Activated gamma-delta T cell treated with Interleukin-2 at 50 U/mL for 16 hours (primary cell): ENCODE measurements at places on chromosomes 1 and 21.

DNA sequence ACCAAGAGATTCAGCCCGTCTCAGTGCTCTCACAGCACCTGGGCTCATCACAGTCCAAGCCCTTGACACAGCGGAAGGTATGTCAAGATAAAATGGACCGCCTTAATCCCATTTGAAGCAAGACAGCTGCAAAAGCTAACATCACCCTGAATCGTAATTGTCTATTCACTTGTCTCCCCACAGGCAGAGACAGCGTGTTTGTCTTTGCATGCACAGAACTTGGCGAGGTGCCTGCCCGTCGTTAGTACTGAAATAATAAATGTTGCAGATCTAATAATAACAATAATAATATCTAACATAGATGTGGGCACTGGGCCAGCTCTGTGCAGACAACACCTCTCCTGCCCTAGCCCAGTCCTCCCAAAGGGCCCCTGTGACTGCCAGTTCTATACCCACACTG lies 271.7 kb downstream of the NPHP4 start:
- DNase-seq, result no peak

GRCh38 chr1:20588634-20589225 lies at the start of gene CDA:
Gene CDA, plus strand, starts transcription at chr1:20589097. Its CDS starts 33 bp downstream, at chr1:20589130.
- no peak for DNase-seq

- no peak for DNase-seq
Observed at GRCh38 chr1:248894837-248895236, 11.2 kb upstream of the PGBD2 start.

DNA sequence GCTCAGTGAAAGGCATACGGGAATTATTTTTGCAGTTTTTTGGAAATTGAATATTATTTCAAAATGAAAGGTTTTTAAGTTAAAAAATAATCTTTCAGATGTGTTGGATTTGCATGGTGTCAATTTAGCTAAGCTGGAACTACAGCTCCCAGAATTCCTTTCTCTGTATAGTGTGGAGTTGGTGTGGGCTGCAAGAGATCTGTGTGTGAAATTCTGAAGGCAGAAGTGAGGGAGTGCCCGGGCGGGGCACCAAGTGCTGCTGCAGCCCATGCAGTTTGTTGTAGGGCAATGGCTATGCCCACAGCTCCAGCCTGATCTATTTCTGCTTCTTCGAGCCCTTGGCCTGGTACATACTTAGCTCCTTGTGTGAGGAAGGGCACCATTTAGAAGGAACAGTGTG lies 60.5 kb upstream of the CSF1 start:
- no peak for DNase-seq

DNA sequence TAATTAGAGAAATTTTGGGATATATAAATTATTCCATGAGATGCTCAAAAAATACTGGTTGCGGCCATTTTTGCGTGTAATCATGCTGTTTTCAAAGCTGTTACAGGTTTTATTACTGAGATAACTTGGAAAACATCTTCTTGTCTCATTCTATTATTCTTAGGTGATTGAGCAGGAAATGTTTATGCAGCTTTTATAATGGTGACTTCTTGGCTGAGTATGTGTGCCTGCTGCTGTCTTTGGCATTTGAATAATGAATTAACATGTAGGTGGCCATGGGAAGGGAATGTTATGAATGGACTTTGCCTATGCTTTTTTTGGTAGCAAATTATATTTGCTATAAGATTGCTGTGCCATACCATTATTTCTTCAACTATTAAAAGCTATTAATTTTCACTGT lies 52.5 kb downstream of the RASAL2 start:
- no peak for DNase-seq

- DNase-seq, result no peak
Observed at GRCh38 chr1:100517515-100517914, 20.4 kb upstream of the GPR88 start.

DNA sequence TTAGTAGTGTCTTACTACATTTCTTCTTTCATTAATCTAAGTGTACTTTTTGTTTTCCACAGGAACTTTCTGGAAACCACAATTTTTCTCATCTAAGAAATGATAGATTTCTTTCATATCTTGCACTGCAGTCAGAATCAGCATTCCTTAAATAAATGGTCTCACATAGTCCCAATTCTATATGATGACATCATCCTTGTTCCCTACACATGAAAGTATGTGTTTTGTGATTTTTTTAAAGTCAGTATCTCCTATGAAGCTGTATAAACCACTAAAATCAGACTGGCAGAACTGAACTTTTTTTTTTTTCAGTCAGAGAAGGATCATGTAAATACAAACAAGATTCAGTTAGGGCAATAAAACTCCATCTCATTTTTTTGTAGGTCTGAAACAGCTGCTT lies 742.6 kb upstream of the CXADR start:
- no peak for DNase-seq

- DNase-seq, result no peak
Observed at GRCh38 chr1:2163205-2163604, 31.4 kb downstream of the FAAP20 start.

GRCh38 chr1:96049759-96050409 lies 671.7 kb upstream of the PTBP2 start:
- DNase-seq, result no peak

DNA sequence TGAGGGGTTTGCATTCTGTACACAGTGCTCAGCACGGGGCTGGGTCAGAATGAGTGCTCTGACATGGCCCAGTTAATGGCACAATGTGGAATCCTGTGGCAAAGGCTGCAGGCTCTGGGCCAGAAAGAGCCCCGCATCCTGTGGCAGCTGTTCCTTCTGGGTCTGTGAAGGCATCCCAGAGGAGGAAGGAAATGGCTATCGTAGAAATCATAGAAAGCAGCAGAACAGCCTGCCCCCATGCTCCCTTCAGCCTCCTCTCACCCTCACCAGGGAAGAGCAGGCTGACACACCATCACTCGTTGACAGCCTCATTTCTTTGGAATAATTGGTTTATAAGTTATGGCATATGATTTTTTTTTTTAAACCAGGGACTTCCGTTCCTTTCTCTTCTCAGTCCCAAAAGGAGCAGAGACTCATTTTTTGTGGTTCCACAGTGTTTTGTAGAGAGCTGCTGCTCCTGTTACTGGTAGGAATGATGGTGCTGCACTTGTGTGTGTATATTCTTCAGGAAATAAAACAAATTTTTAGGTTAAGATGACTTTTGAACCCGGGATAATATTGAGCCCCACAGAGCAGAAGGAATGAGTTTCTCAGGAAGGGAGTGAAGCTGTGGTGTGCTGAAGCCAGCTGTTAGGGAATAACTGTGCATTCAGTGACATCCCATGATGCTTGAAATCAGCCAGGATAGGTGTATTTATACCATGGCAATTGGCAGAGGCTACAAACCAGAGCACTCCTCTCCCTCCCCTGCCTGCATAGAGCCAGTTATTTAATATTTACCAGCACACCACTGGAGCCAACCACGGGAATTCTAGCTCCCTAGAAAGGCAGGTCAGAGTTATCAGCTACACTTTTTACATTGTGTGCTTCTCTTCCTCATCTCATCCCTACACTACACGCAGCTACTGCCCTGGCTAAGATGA lies 32.0 kb downstream of the PLXNA2 start:
- no peak for DNase-seq

GRCh38 chr1:67446893-67447292 lies 16.7 kb upstream of the SERBP1 start:
- no peak for DNase-seq

- no peak for DNase-seq
Observed at GRCh38 chr1:57124768-57125446, 159.1 kb upstream of the C8B start.

- no peak for DNase-seq
Observed at GRCh38 chr1:51284487-51284954, 45.8 kb downstream of the TTC39A start.

DNA sequence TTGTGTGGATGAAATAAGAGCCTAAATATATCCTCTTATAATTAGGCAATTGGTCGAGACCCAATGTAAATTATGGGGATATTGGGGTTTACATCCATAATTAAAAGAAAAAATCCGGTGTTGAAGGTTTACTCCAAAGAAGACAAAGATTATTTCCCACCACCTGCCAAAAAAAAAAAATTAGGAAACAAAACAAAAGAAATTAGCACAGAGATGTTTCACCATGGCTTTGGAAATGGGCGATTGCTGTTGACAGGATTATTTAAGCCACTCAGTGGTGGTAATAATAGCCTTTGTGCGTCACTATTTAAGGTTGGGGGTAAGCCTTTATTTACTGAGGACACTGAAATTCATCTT lies 585 bp upstream of the GLRX2 start:
- DNase-seq, result no peak

- no peak for DNase-seq
Observed at GRCh38 chr1:213538251-213538650, 449.5 kb upstream of the PROX1 start.

DNA sequence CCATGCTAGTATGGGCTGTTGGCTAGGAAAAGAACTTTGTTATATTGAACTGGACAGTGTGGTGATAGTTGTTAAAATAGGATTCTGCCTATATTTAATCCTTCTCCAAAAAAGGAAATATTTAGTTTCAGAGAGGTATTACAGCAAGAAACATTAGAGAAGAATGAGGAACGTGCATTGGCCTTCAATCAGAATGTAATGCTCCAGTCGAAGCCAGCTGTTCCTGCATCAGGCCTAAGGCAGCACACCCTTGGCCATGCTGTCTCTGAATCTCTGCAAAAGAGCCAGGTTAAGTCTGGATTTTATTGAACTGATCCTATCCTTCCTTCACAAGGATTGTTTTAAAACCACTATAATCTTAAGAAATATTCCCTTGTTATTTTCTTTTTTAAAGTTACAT lies 35.3 kb upstream of the RALGPS2 start:
- DNase-seq, result no peak

DNA sequence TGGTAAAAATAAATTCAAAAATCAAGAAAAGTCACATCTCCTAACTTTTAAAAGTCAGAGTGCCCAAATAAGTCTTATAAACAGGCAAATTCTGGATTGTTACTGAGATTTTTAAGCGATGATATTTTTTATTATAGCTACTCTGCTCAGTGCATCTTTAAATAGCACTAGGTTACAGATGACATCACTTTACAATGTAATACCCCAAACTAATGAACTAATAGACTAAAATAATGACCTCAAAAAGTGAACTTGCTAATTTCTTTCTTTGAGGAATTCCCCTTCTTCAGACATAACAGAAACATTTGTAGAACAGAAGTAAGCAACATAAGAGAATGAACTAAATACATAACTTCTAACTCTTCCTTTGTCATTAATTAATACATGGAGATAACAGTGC lies 33.0 kb upstream of the ACTA1 start:
- DNase-seq, result no peak

- no peak for DNase-seq
Observed at GRCh38 chr1:14977338-14977931, 176.1 kb upstream of the TMEM51 start.

- DNase-seq, result no peak
Observed at GRCh38 chr1:204721373-204722055, 36.0 kb upstream of the LRRN2 start.

GRCh38 chr1:170660871-170661645 lies 2.9 kb upstream of the PRRX1 start:
- no peak for DNase-seq

GRCh38 chr1:162562470-162562828 lies 927 bp downstream of the UAP1 start:
- DNase-seq, result no peak

- DNase-seq, result peak; percentile 28
Observed at GRCh38 chr21:33403128-33403785, at the start of gene IFNGR2. Gene IFNGR2, plus strand, starts transcription at chr21:33403413. Its CDS starts 131 bp downstream, at chr21:33403544.

DNA sequence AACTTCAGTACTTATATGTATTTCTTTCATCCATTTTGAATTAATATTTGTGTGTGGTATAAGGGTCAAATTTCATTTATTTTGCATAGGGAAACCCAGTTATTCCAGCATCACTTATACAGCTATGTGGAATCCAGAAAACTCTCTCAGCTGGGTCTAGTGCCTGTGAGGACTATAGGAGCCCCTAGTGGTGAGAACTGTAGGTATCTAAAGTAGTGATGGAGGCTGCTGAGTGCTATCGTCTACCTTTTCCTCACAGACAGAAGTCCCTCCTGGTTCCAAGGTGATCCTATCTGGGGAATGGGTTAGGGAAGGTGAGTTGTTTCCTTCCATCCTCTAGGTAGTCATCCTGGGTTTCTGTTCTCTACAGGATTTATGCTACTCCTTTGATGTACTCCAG lies 352.0 kb upstream of the C1orf87 start:
- no peak for DNase-seq

DNA sequence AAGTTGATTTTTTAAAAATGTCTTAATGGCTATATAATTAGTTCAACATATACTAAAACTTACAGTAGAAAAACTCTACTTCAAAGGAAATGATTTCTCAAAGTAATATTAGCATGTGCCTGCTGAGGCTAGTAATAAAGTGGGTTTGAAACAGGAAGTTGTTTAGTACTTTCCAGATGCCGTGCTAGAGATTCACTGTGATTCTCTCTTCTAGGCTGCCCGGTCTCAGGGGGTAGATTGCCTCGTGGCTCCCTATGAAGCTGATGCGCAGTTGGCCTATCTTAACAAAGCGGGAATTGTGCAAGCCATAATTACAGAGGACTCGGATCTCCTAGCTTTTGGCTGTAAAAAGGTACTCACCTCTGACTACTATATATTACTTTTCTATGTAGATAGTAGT lies 9.1 kb downstream of the EXO1 start:
- DNase-seq, result no peak

GRCh38 chr1:67376381-67376780 lies 53.8 kb downstream of the SERBP1 start:
- DNase-seq, result no peak

DNA sequence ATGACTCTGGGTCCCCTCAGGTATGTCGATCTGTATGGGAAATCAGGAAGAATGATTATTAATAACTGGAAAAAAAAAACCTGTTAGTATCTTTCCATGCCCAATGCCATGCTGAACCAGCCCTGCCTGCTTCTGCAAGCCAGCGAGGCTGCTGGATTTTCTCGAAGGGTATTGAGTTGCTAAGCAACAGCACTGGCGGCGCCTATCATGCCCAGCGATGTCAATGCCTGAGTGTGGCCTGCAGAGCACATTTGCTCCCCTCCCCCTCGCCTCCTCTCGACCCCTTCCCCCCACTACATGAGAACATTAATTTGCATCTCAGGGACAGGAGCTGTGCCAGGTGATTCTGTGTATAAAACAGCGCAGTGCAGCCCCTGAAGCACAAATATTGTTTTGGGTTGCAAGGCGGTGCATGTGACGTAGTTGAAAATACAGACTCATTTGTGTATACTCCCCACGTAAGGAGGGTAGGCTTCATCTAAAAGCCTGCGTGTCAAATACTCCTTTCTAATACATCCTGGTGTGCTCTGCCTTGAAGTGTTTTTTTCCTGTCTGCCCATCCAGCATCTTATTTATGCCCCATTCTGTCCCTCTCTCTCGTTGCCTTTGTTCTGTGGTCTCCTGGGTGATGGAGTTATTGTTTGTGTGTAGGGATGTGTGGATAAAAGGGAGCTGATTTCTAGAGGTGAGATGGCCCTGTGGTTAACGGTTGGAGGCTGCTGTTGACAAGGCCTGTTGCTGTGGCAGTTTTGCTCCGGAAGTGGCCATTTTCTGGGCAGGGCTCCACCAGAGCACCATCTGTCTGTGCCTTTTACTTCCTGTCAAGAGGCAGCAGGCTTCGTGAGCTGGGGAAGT lies 32.7 kb upstream of the ATP5PO start:
- DNase-seq, result peak; percentile 88

DNA sequence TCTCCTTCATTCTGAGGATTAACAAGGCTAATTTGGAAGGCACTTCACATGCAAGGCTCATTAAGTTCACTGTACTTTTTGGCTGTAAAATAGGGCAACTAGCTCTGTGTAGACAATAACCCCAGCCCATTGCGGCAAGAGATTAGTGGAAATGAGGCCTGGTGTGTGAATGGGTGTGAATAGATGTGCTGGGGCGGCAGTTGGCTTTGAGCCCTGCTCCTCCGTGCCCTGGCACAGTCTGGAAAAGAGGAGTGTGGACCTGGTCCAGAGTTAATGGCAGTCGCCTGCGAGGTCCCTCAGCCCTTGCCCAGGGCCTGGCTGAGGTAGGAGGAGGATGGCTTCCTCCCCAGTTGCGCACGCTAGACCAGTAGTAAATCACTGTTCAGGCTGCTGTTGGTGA lies 4.8 kb downstream of the KISS1 start:
- DNase-seq, result no peak
